CMK (cell line): ENCODE measurements at places on chromosomes 11 and 22.

DNA sequence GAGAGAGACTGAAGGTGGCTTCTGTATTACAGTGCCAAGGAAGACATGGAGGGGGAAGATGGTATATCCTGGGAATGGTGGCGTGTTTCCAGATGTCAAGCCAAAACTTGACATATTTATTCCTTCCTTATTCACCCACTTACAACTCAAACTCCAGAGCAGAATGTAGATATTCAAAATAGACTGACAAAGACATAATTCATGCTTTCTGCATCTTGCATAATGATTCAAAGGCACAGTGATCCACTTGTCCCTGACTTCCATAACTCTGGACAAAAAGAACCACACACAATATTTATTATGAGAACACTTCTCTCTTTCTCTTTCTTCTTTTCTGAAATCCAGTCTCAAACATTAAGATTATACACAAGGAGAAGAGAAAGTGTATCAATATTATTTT is 48.9 kb downstream of the SLC17A6 start:
- DNase-seq: no peak

GRCh38 chr22:36901411-36902142 is 11.9 kb upstream of the CSF2RB start:
- peak; percentile 94 for DNase-seq

DNA sequence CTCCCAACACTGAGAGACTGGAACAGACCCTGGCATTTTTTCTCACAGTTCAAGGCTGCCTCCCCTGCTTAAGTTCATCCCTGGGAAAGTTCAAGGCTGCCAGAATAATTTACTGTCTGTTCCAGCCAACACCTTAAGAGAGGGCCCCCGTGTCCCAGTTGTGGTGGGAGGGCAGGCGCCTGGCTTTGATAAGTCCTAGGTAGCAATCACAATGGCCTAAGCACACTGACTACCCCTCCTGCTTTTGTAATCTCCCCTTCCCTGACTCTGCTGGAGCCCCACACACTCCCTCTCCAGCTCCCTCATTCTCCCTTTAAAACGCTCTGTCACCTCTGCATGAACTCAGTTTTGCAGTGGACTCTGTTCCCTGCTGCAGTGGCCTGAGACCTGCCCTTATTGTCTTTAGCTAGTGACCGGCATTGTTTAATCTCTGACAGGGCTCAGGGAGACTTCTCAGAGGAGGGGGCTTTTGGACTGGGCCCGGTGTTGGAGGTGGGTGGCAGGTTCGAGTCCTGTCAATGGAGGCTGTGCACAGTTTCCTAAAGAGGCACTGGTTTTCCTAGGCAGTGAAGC is 507.2 kb downstream of the TBC1D22A start:
- no peak for DNase-seq

DNA sequence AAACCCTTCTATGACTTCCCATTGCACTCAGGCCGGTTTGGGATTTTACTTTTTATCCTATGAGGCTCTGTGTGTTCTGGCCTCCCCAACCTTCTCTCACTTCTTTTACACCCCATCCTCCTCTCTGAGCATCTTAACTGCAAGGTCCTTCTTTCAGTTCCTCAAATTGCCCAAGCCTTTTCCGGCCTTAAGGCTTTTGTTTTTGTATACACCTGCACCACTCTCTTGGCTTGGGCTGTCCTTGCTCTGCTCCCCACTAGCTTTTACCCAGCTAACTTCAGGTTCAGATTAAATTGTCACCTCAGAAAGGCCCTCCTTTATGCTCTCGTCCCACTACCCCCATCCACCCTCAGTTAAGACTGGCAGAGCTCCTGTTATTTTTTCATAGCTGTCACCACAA is 55.5 kb downstream of the FAM83F start:
- DNase-seq: no peak

- no peak for DNase-seq
Measured at GRCh38 chr11:61111786-61112517, 9.7 kb downstream of the CD5 start.

DNA sequence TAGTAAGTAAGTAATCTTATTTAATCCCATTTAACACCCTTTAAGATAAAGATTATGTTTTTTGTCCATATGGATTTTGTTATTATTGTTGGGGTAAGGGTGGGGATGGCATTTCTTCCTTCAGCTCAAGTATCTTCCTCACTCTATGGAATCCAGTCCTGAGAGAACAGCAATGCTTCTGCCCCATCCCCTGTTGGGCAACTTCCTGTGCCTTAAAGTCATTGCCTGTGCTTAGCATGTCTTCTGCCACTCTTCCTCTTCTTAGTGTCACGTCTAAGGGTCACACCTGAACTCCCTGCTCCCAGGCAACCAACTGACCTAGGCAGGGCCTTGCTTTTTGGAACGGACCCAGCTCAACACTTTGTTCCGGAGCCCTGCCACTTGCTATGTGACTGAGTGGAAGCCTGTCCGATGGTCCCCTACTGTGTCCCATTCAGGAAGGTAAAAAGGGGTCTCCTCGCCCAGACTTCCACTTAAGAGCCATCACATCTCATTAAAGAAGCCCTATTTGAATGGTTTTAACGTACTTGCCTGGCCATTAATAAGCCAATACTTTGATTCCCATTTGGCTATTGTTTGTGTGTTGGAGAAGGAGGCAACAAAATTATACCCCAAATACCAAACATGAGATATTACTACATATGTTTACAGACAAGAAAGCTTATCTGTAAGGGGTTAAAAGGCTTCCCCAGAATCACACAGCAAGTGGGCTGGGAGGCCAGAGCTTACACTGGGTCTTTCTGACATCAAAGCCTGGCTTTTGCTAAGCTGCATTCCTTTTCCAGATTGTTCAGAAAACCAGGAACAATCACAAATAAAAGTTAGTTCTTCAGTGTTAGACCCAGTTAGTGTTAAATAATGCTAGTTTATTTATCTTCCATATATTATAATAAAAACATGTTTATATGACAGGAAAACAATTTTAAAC is 59.2 kb downstream of the RAB38 start:
- no peak for DNase-seq

DNA sequence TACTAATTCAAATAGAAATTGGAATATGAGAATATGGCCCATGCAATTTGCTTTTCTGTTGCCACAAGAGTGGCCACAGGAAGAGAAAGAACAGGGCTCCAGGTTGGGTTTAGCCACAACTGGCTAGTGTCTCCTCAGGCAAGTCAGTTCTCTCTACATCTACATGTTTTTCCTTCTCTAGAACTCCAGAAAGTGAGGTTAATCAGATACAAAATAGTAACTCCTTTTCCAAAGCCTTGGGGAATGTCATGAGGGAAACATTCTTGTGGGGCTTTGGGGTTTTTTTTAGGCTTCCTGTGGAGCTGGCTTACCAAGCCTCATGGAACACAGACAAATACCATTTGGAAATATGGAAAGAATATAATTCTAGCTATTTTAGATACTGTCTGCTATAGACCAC is 161.6 kb downstream of the NAV2 start:
- no peak for DNase-seq

DNA sequence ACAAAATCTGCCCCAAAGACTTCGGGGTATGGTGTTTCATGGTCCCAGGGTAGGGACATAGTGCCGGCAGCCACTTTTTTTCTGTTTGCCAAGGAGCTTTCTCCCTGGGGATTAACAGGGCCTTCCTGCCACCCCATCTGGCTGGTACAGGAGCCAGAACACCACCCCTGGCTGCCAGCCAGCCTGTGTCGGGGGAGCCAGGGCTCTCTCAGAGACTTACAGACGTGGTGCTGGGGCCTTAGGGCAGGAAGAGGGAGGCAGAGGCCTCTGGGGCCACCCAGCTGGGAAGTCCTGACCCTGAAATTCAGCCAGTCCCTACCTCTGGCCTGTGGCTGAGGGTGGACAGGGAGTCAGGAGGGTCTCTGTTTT is 52.4 kb upstream of the CDON start:
- no peak for DNase-seq

- no peak for DNase-seq
Measured at GRCh38 chr11:60981515-60981914, 10.0 kb downstream of the CD6 start.

DNA sequence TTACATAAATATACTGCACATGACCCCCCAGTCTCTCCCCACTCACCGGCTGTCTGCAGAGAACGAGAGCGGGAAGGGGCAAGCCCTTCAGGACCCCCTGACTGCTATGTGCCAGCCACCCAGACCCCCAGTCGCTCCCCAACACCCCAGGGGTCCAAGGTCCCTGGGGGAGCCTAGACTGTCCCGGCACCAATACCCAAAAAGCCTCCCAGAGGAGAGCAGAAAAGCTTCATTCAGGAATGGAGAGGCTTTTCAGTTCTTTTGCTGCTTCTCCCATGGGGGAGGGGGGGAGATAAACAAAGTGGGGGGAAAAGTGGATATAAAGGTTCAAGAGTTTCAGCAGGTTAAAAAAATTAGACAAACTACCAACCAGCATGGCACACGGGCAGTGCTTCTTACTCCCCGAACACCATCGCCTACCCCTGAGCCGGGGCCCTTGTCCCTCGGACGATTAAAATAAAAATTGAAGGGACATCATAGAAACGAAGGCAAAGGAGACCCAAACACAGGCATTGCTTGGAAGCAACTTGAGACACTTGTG is 1.3 kb downstream of the CSNK1E start:
- no peak for DNase-seq

DNA sequence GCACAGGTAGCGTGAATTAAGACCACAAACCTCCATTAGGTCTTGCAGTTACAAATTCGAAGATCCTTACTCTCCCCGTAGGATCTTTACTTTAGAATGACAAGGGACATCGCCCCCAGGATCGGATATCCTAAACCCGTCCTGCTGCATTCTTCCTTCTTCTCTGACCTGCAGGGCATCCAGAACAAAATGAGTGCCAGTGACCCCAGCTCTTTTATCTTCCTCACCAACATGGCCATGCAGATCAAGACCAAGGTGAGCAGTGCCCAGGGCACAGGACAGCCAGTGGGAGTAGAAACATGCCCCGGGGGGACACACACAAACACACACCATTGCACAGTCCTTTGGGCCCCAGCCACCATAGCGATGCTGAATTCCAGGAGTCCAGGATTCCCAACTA is 42.6 kb upstream of the MPEG1 start:
- DNase-seq: no peak

DNA sequence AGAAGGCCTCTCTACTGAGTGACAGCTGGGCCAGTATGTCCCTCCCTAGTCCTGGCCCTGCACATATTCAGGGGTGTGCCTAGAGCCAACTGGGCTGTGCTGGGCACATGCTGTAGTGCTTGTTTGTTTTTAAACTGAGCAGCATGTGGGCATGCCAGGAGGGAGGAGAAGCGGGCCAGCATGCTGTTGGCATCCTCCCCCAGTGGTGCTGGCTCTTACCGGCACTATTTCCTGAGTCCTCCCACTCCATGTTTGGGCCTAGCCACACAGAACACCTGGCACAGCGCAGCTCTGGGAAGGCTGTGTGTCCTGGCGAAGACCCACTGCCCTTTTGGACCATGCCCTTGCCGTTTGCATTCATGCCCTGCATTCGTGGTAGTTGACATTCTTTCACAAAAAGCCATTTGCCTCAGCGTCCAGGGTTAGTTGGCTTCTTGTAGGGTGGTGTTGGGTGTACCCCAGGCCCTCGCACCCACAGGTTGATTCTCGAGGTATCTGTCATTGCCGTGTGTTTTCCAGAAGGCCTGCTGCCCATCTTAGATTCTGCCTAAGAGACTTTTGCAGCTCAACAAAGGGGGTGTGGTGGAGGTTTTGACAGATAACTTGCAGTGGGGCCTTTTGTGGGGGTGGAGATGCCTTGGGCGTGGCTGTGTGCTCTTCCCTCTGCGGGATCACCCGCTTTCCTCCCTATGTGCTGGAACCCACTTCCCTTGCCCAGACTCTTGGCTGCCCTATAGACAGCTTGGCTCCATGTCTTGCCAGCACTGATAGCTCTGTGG is 13.6 kb downstream of the DGCR8 start:
- no peak for DNase-seq

DNA sequence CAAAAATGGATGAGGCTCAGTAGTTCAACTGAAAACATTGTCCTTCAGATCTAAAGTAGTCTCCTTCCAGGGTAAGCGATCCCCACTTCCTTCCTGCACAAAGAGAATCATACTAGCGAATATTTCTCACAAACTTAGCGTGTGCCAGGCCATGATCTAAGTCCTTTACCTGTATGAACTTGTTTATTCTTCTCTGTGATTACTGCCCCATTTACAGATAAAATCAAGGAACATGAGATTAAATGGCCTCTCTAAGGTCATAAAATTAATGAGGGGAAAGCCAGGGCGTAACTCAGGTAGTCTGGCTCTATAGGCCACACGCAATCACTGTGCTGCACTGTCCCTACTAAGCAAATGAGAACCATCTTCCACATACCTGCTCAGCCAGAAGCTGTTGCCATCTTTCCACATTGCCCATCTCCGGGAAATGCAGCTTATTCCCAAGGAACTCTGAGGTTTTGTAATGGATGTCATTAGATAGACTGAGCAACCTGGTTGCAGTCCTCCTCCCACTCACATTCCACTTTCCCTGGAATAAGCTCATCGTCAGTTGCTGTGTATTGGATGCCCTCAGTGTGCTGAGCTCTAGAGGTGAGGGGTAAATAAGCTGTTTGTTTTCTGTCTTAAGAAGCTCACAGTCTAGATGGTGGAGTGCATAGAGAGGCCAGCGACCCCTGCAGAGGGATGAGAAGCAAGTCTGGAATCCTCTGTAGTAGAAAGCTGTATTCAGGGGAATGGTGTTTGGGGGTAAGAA is 146.3 kb downstream of the SNX19 start:
- DNase-seq: no peak

DNA sequence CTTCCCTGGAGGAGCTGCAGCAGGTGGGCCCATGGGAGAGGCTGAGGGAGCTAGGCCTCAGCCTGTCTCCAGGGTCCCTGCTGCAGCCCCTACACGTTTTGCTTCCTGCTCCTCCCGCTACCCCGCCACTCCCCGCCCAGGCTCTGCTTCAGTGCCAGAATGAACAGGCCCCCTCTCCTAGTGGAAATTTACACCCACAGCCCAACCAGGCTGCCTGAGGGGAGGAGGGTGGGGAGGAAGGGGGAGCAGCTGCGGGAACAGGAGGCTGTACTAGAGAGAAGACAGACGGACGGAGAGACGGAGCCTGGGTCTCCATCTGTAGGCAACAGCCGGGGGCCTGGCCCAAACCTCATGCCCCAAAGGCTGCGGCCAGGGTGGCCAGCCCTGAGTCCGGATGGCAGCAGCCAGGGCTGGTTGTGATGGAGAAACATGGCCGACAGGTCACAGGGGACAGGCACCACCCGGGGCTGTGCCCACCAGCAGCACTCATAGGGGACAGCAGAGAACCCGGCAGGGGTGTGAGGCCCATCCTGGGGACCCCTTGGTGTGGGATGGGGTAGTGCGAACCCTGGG is 20.6 kb downstream of the FLRT1 start:
- no peak for DNase-seq

DNA sequence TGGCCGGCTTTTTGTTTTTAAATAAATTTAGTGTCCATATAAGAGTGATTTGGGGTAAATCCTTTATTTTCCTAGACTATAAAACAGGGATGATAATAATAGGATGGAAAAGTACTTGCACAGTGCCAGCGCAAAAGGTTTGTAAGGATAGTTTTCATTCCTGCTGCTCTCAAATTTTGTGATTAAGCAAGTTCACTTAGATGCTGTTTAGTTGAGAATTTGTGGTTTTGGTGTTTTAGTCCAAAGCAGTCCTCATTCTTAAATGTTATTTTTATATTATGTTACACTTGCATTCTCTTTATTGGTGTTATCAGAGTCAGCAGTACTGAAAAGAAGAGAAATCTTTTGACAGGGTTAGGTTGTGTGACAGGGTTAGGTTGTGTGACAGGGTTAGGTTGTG is 47.9 kb downstream of the PPP6R3 start:
- no peak for DNase-seq

GRCh38 chr11:119092880-119093842 is 8.5 kb downstream of the HMBS start:
- no peak for DNase-seq
